ENCODE measurements at places on chromosomes 12 and 14.

- no peak for DNase-seq
Observed at GRCh38 chr14:51210594-51210993, 29.5 kb upstream of the TMX1 start.

DNA sequence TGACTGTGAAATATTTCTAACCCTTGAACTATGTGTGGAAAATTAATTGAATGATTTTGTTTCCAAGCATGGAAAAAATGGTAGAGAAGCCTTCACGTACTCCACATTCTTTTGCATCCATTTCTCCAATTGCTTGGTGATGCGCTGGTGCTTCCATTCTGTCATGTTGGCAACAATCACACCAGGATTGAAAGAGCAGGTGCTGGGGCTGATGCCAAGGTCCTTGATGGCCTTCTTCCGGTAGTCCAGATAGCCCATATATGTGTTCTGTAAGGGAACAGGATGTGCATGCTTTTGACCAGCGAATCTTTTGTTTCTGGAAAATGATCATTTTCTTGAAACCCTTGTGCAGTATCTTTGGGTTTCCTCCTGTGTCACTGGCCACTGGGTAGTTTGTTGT lies 28.6 kb downstream of the TDG start:
- no peak for DNase-seq

DNA sequence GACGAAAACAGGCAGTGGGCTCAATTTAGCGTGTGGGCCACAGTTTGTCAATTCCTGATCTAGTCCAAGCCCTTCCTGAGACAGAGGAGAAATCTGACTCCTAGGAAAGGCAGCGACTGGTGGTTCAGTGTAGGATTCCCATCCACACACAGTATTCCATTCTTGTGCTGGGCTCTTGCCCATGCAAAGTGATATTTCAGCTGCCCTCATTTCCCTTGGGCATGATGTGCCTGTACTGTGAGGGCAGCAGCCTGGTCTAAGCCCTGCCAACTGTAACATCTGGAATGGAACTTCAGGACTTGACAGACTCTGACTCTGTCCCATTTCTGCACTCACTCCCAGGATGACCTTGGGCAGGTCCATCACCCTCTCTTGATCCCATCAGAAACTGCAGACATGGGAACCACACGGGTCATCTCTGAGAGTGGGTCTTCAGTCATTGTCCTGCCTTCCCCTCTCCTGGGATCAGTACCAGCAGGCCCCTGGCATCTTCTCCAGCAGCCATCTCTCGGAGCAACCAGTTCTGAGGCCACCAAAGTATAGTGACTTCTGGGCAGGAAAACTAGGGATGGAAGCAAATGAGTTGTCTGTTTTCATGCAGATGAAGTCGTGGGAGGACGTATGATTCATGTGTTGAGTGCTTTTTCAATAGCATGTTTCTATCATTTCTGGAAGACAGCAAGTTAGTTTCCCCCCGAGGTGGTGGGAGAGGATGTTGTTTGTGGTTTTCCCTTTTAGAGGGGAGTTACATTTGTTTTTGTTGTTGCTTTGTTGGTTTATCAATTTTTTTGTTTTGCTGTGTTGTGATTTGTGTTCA lies 54.2 kb upstream of the BCL2L14 start:
- peak; percentile 24 for DNase-seq

GRCh38 chr12:38110026-38110699 lies 206.4 kb upstream of the ALG10B start:
- no peak for DNase-seq

GRCh38 chr14:57314396-57315089 lies 45.8 kb downstream of the AP5M1 start:
- DNase-seq: no peak

- peak; percentile 3 for DNase-seq
Observed at GRCh38 chr14:22928237-22929103, 706 bp downstream of the PRMT5 start.

- DNase-seq: no peak
Observed at GRCh38 chr12:117231750-117232149, 41.5 kb upstream of the FBXO21 start.

- DNase-seq: no peak
Observed at GRCh38 chr14:94543449-94544124, 17.7 kb upstream of the SERPINA4 start.

DNA sequence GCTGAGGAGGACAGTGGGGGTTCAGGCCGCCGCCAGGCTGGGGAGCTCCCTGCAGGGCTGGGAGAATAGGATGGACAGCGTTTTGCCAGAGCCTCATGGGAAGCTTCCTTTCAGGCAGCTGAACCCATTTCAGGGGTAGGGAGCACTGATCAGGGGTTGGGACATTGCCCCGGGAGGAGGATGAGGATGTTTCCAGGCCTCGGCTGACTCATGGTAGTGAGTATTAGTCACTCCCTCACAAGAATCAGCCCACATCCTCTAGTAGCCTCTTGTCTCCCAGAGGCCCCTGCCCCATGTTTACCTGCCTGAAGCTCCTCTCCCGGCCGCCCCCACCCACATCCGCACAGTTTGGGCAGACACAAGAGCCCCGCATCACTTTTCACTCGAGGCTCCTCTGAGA lies 89.8 kb downstream of the ZFP36L1 start:
- no peak for DNase-seq

DNA sequence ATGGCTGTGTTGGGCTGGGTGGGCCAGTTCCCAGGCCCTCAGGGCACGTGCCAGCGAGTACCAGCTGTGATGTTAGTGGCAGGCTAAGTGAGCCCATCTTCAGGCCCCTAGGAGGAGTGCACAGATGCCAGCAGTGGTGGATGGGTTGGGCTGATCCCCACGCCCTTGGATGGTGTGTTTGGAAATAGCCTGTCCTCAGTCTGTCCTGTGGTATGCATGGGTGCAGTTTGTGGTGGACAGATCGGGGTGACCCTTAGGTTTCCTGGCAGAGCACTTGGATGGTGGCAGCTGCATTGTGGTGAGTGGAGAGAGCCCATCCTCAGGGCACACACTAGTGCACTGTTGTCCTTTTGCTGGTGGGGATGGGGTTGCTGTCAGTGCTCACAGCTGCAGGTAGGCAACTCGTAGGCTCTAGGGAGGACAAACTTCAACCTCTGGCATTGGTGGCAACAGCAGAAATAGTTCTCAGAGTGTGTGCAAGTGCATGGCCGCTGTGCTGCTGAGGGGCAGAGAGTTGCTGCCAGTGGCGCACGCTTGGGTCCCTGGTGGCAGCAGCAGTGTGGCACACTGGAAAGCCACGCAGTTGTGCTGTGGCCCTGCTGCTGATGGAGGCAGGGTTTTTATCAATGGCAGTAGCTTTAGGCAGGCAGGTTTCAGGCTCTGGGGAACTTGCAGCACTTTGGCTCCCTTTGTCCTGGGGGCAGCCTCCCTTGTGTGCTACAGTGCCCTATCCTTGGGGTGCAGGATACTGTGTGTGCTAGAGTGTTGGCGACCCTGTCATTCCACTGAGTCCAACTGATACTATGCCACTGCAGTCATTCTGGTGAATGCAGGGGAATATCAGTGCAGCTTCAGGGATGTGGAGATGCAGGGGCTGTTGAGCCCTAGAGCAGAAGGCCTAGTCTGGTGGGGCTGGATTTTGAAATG lies 65.5 kb downstream of the FBXO33 start:
- DNase-seq: no peak

- DNase-seq: no peak
Observed at GRCh38 chr12:49219417-49220026, 30.6 kb upstream of the TUBA1A start.

DNA sequence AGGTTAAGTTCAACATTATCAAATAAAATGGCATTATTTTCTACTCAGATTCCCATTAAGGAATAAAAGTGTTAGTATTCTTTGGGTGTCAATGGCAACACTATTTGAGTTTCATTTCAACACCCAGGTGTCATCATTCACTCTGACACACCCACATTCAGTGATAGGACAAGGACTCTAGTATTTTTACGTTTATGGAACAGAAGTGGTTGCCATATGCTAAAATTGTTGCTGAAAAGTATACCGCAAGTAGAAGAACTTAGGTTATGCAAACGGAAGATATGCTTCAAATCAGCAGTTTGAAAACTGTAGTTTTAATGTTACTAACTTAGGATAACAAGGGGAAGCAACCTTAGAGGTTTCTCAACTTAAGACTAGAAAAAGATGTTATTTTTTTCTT lies 20.0 kb upstream of the SGPP1 start:
- DNase-seq: no peak

DNA sequence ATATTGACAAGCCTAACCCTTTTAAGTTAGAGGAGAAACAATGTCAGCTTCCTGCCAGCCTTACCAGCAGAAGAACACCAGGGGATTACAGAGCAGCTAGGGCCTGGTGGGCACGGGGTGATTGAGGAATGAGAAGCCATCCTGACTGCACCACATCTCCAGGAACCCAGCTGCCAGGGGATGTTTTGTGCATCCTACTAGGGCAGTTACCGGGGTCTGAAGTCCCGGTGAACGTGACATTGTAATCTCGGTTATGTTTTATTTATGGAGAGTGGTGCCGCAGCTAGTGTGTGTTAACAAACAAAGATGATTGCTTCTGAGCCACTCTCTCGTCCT lies 115.9 kb downstream of the BCL11B start:
- no peak for DNase-seq

DNA sequence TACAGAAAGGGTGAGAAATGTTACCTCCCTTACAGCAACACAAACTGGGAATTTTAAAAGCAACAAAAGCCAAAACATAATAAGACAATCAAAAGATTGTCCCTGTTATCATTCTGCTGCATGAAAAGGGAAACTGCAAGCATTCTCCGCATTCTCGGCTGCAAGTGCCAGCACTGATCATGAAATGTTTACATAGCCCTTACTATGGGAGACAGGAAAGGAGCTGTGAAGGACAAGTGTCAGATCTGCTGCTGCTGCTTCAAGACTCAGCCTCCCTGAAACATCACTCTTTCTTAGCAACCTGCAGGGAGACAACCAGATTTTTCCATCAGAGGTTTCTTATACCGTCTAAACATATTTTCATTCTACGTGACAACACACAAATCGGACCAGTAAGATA lies 20.1 kb downstream of the DENND5B start:
- DNase-seq: no peak

DNA sequence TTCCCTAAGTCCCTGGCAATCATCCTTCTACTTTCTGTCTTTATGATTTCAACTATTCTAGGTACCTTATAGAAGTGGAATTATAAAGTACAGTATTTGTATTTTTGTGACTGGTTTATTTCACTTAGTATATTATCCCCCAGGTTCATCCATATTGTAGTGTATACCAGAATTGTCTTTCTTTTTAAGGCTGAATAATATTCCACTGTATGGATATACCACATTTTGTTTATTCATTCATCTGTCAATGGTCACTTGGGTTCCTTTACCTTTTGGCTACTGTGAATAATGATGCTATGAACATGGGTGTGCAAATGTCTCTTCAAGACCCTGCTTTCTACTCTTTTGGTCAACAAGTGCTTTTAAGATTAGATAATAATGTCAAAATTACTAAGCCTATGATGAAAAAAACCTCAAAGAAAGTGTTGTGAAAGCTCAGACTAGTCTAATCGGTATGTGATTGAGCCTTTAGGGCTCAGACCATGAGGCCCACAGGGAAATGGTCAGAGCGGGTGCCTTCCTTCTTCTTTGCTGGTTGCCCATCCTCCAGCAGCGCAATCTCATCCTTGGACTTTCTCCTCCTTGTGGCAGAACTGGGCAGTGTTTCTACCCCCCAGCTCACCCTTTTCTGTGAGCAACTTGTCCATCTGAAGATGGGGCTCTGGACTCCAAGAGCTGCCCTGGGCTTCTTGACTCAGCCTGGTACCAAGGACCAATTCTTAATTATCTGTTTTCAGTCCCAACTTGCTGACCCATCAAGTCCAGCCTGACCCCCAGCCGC lies 105.4 kb downstream of the TTC8 start:
- no peak for DNase-seq

GRCh38 chr12:107736914-107737313 lies 24.0 kb downstream of the PRDM4 start:
- no peak for DNase-seq

DNA sequence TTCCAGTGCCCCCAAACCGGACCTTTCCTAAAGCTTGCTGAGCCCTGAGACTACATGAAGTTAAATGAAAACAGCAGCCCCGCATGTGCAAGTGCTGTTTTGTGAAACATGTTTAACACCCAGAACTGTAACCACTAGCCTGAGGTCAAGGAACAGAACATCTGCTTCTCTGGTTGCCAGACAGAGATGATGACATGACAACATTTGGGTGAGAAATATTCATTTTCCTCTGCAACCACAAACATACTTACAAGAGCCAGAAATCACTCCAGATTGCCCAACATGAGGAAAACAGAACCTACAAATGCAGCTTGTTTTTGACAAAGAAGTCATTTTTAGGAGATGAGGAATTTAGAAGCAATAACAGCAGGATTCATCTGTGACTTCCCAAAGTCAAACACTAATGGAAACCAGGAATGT lies 110.4 kb downstream of the BCAT1 start:
- DNase-seq: no peak

DNA sequence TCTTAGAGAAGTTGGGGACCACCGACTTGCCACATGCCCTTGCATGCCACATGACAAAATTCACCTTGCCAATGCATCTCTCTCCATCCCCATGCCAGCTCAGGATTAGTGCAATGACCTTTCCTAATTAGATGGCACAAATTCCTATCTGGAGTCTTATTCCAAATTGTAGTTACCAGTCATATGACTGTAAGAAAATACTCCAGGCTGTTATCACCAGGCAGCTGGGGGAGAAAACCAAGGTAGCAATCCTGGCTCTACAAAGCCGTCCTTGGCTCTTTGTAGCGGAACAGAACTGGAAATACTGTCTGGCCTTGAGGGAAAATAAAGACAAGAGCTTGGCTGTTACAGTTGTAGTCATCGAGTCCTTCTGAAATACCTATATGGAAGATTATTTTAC lies 208.5 kb upstream of the DIO2 start:
- DNase-seq: no peak

GRCh38 chr12:69338120-69338859 lies 9.9 kb upstream of the LYZ start:
- no peak for DNase-seq

- DNase-seq: no peak
Observed at GRCh38 chr12:99824900-99825542, 159.7 kb downstream of the ANKS1B start.

GRCh38 chr14:92905667-92906066 lies 17.3 kb upstream of the CHGA start:
- no peak for DNase-seq

GRCh38 chr12:57581802-57582201 lies 9.2 kb upstream of the PIP4K2C start:
- DNase-seq: no peak

DNA sequence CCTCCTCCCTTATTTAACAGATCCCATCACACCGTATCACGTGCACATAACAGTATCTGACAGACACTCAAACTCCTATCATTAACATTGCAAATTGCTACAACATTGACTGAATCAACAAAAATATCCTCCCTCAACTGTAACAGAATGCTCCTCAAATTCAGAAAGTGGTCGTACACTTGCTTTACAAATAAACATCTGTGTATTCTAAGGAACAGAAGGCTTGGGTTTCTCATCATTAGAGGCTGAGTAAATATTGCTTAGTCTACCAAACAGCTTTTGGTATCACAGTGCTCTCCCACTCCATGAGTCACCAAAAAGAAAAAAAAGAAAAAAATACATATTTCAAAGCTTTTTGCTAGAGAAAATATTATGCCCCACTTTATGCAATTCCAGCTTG lies 23.9 kb downstream of the FERMT2 start:
- no peak for DNase-seq
